Right ventricle myocardium inferior (tissue), 1 donor: ENCODE measurements at places on chromosomes 16 and 17. TPM values are rescaled to one million over a fixed set of nuclear protein-coding genes. Genes with fewer than 3 reads are reported as not detected.
A peak's percentile ranks its signal among the peaks of the same experiment; 100 is the strongest.

DNA sequence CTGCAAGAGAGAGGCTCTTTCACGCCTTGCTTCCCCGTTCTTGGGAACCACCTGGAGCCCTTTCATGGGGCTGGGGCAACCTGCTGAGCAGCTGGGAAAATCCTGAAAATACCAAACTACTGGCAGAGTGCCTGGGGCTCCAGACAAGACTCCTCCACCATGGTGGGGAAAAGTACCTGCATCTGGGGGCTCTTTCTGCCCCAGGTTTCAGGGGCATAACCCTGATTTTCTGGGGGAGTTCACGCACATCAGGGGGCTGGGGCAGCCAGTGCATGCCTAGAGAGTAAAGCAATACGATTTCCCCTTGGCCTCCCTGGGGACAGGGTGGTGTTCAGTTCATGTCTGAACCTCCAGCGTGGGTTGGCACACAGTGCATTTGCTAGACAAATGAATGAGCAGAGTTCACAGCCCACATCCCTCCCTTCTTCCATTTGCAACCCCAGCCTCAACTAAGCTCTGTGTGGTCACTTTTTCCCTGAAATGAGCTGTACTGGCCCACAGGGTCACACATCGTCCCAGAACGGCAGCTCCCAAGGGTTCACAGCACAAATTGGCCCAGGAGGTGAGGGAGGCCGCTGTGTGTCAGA, 5.2 kb upstream of the CDC42EP4 start:
- DNase-seq: no peak

GRCh38 chr17:74736513-74737298, at the start of gene RAB37:
Gene RAB37 (plus strand): TSS chr17:74737256. CDS start chr17:74737273, 17 bp downstream.
- DNase-seq: peak; percentile 82

- DNase-seq: no peak
These were observed 10.8 kb downstream of the IFT140 start for GRCh38 chr16:1601031-1601430.

The KRT40 gene
- total RNA-seq: not detected

- no peak for DNase-seq
These were observed 103.4 kb downstream of the CDC27 start for GRCh38 chr17:47085736-47086135.

- DNase-seq: no peak
These were observed 494.4 kb downstream of the HS3ST4 start for GRCh38 chr16:26186091-26186615.

DNA sequence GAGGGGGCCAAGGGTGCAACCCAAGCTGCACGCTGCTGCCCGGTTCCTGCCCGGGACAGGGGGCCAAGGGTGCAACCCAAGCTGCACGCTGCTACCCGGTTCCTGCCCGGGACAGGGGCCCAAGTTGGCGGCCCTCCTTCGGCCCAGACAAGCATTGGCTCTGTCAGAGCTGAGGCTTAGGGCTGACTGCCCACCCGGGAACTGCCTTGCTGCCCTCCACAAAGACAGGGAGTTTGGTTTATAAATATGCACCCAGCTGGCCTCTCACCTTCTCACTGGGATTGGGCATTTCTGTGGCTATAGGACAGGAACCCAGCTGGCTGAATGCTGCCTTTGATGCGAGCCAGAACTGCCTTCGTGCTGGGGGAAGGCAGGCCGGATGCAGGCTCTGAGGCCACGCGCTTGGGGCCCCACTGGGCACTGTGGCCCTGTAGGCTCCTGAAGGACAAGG, 105.7 kb downstream of the IRX5 start:
- no peak for DNase-seq

- no peak for DNase-seq
These were observed 22.8 kb upstream of the DLX4 start for GRCh38 chr17:49946208-49946607.

GRCh38 chr17:62696726-62697490, 69.4 kb downstream of the MRC2 start:
- DNase-seq: no peak

GRCh38 chr16:25013751-25014499, 1.2 kb downstream of the ARHGAP17 start:
- no peak for DNase-seq

- no peak for DNase-seq
These were observed 96.1 kb upstream of the ELAC2 start for GRCh38 chr17:13113821-13114525.

The CHP2 gene
- total RNA-seq: not detected

The DNAAF8 gene
- 1.5 TPM for total RNA-seq
